ENCODE measurements at places on chromosomes 4 and X.

GRCh38 chr4:119647558-119647957 is 19.0 kb upstream of the PDE5A start:
- peak; percentile 51 for DNase-seq

DNA sequence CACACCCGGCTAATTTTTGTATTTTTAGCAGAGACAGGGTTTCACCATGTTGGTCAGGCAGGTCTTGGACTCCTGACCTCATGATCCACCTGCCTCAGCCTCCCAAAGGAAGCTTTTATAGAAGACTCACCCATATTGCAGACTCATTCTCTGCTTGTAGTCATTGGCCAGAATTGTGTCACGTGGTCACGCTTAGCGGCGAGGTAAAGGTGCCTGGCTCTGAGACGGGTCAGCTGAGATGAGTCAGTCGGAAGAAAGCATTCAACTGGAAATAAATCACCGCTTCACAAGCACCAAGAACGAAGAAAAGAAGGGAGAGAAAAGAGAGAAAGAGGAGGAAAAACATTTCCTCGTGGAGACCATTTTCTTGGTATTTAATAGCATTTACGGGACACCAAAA is 218.8 kb upstream of the NOCT start:
- DNase-seq = no peak

GRCh38 chrX:39205467-39205866 is 404.2 kb downstream of the MID1IP1 start:
- DNase-seq = no peak

DNA sequence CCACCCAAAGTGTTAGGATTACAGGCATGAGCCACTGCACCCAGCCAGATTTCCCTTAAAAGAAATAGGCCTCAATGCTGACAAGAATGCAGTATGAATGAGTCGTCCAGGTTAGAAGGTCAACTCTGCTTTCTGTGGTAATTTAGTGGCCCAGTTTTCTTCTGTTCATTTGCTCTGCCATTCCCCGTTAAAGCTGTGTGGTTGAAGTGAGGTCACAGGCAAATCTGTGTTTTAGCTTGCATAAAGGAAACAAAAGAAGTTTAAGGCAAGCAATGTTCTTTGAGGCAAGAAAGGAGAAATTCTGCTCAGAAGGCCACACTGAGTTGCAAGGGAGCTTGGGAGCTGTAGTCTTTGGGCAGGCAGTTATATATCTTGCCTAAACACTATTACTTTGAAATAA is 176.8 kb downstream of the LARP7 start:
- peak; percentile 23 for DNase-seq

- no peak for DNase-seq
Observed at GRCh38 chr4:132893787-132894186, 255.3 kb upstream of the PCDH10 start.

- DNase-seq = no peak
Observed at GRCh38 chrX:38513112-38513742, 48.1 kb upstream of the TSPAN7 start.

GRCh38 chr4:176339936-176340761 is 20.4 kb downstream of the SPCS3 start:
- no peak for DNase-seq

- no peak for DNase-seq
Observed at GRCh38 chr4:115158296-115158695, 44.9 kb upstream of the NDST4 start.

DNA sequence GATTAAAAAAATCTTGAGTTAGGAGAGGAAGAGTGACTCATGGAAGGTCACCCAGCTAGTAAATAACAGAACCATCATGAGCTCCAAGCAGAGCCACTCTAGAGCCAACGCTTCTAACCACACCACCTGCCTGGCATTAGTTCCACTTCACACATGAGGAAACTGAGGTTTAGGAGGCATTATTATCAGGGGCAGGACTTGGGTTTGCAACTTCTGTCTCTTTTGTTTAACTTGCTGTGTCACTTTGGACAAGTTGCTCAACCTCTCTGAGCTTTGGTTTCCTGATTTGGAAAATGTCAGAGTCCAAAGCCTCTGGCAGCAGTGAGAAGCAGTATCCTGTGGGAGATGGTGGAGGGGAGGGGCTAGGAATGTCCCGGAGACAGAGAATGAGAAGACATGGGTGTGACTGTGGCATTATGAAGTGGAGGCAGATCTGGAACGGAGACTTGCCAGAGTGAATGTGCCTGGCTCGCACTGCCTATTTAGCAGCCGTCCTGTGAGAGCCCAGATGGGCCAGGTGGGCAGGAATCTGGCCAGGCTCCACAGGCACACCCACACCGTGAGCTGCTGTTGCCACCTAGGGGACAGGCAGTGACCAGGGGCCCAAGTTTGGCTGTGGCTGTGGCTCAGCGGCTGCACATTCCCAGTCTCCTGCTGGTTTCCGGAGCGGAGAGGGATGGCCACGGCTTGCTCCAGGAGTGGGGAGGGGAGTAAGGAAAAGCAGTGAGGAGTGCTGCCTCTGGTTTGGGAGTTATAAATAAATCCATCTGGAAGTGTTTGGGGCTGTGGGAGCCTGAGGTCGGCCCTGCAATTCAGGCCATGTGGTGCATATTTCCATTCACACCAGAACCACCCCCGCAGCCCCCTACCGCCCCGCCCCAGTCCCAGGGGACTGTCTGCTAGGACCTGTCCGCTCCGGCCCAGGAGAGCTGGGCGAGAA is 93.4 kb downstream of the NHSL2 start:
- DNase-seq = peak; percentile 29

GRCh38 chr4:183995570-183995969 is 90.5 kb downstream of the STOX2 start:
- no peak for DNase-seq

DNA sequence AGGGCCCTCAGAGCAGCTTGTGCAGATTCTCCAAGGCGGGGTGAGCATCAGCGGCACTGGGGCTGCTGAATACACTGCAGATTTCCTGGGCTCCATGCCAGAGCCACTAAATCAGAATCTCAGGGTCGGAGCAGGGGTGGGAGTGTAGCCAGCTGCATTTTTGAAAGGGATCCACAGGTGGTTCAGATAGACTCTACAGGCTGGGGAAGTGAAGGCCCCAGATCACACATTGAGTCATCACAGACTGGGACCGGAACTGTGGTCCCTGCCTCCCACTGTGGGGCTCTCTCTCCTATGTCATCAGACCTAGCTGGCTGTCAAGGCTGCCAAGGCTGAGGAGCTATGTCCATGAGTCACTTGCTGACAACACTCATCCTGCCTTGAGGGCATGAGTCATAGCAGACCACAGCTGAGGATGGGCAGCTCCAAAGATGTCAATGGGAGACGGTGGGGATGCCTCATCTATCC is 162.3 kb upstream of the MAMLD1 start:
- peak; percentile 95 for DNase-seq

DNA sequence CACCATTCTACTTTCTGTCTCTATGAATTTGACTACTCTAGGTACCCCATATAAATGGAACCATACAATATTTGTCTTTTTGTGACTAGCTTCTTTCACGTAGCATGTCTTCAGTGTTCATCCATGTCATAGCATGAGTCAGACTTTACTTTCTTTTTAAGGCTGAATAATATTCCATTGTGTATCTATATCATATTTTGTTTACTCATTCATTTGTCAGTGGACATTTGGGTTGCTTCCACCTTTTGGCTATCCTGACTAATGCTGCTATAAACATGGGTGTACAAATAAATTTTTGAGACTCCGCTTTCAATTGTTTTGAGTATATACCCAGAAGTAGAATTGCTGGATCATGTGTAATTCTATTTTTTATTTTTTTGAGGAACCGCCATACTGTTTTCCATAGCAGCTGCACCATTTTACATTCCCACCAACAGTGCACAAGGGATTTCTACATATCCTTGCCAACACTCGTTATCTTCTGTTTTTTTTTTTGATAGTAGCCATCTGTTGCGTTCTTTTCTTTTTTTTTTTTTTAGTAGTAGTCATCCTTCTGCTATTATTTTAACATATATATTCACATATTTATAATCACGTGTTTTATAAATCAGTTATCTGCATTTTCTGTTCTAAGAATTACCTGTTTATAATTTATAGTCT is 158.0 kb upstream of the MED14 start:
- DNase-seq = no peak

DNA sequence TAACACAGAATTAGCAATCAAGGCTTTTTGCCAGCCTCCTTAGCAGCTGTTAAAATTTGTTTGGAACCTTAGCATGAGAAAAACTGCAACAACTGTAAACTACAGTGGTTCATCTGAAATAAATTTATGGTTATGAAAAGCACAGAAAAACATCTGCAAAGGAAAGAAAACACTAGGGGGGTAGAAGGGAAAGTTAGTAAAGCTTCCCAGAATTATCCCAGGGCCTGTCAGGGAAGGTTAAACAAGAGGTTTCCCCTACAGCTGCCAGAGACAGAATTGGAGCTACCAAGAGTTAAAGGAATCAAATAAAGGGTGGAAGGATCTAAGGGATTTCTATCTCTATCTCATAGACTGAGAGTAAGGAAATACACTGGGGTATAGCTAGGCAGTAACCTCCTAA is 234.7 kb upstream of the DIAPH2 start:
- no peak for DNase-seq

DNA sequence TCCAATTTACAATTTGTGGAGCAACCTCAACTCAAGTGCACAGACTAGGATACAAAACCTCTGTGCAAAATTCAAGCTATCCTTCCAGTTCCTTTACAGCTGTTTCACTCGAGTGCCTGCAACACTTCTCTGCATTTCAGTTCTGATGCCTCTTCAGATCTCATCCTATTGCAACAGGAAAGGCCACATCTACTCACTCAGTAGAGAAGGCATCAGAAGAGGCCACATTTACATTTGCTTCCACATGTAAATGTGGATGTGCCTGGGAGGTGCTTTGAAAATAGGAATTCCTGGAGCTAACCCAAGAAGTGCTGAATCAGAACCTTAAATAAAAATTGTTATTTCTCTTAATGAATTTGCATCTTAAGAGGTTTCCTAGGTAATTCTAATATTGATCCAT is 45.8 kb upstream of the SERTM2 start:
- DNase-seq = no peak

DNA sequence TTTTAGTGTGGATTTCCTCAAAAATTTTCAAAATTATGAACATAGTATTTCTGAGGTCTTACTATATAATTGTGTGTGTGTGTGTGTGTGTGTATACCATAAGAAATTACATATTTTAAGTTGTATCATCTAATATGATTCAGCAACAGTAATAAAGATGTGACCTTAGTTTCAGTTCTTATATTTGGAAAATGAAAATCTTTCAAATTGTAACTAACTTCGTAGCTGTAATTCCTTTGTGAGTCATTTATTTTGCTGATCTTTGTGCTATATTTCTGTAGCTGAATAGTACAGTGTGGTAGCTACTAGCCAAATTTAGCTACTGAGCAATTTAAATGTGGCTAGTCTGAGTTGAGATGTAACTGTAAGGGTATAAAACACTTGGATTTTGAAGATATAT is 116.4 kb downstream of the RAP1GDS1 start:
- DNase-seq = peak; percentile 7

DNA sequence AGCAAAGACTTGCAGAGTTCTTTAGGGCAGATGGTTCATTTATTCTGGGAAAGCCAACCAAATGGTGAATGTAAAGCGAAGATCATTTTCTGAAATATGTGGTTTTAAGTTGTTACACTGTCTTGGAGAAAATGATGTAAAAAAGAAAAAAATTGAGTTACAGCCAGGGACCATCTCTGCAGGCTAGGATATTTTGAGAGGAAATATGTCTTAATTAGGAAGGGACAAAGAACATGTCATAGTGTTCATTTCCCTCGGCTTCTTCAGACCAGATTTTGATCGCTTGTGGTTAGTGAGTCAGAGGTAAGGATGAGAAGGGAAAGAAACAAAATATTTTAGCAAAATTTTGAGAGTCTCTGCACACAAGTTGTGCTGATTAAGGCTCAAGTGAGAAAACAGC is 59.0 kb upstream of the C1QTNF7 start:
- DNase-seq = no peak

- DNase-seq = no peak
Observed at GRCh38 chr4:26622913-26623312, 39.0 kb downstream of the TBC1D19 start.

DNA sequence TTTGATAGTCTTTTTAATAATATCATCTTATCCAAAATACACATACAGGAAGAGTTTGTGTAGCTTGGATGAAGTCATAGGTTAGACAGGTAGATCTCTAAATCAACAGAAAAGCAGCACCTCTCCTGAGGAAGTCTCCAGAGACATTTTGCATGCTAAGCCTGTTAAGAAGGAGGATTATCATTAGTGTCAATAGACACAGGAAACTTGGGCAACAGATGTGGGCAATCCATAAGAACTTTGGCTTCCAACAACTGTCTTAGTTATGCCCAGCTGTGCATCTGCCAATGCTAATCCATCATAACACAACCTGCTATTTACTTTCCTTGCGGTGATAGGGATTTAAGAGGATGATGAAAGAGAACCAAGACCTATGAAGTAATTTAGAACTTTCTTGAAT is 1052.6 kb downstream of the RPA4 start:
- DNase-seq = no peak

DNA sequence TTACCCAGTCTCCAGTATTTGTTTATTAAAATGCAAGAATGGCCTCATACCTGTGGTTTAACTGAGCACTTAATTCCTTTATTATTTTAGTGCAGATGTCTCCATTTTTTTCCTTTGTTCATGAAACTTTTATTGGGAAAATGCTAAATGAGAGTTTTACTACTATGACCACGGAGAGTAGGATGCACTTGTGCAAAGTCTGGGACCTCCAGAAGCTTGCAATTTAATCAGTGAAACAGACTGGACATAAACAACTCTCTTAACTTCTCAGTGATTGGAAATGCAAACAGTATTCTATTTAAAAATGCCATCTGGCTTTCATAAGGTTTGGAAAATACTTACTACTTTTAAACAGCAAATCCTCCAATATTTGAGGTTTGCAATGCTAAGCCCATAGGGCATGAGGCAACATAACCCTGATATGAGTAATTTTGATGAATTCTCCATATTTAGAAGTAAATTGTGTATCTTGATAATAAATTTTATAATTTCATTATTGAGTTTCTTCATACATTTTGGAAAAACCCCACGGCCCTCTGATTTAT is 718.7 kb upstream of the MAGEB2 start:
- peak; percentile 2 for DNase-seq

DNA sequence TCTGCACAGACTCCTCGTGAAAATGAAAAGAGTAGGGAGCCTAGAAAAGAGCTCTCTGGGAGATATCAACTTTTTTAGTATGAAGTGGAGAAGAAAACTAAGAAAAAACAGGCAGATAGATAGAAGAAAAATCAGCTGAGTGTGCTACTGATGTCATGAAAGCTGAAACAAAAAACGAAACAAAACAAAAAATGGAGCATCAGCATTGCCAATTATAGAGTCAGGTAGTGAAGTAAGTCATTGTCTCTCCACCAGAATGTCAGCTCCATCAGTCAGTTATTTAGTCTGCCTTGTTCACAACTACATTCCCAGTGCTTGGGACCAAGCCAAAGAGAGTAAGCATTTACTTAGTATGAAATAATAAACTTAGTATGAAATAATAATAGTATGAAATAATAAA is 595.1 kb downstream of the STPG2 start:
- DNase-seq = no peak

DNA sequence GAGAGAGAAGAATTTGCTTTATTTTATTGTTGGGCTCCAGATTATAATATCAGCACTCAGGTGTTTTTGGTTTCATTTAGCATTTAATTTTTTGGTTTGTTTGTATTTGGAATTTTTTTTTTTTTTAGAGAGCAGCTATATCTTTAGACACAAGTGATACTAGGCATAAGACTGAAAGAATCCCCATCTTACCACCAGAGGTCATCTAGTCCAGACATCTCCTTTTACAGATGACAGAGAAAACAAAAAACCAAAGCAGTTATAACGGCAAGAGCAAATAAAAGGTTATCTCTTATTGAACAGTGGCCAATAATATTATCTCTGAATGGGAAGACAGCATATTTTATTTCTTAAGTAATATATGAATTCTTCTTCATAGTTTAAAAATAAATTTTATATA is 22.8 kb downstream of the USP38 start:
- DNase-seq = no peak

- no peak for DNase-seq
Observed at GRCh38 chr4:71784569-71785197, 804 bp upstream of the GC start.
